Thyroid gland (tissue), 4 donors: ENCODE measurements at places on chromosomes 6 and 20.

GRCh38 chr20:10971096-10971495 lies 297.3 kb upstream of the JAG1 start:
- no peak for DNase-seq

- DNase-seq, result no peak
These were observed 27.3 kb upstream of the TLDC2 start for GRCh38 chr20:36848677-36849076.

GRCh38 chr20:10673176-10673841 lies 490 bp downstream of the JAG1 start:
- peak; percentile 58 for DNase-seq

DNA sequence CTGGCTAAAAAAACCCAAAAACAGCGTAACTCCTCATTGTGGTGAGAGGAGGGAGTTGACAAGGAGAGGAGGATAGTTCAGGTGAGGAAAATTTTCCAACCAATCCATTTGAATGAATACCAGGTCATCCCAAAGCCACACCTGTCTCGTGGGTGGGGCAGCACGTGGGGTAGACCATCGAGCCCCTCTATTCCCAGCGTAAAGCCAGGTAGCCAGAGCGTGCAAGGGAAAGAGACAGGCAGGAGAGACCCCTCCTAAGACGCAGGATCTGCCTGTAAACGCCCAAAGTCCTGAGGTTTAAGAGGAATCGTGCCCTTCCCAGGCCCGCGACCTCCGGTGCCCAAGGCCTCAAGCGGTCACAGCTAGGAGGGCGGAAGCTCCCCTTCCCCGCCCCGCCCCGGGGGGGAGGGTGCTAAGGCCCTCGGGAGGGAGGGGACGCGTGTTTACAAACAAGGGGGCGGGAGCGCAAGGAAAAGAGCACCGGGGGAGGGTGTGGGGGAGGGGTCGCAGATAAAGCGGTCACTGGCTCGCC lies 712 bp downstream of the RXRB start:
- DNase-seq, result peak; percentile 70

- DNase-seq, result no peak
These were observed 37.7 kb downstream of the LY86 start for GRCh38 chr6:6626187-6626586.

- peak; percentile 89 for DNase-seq
These were observed 310.7 kb downstream of the EYA4 start for GRCh38 chr6:133551847-133552341.

DNA sequence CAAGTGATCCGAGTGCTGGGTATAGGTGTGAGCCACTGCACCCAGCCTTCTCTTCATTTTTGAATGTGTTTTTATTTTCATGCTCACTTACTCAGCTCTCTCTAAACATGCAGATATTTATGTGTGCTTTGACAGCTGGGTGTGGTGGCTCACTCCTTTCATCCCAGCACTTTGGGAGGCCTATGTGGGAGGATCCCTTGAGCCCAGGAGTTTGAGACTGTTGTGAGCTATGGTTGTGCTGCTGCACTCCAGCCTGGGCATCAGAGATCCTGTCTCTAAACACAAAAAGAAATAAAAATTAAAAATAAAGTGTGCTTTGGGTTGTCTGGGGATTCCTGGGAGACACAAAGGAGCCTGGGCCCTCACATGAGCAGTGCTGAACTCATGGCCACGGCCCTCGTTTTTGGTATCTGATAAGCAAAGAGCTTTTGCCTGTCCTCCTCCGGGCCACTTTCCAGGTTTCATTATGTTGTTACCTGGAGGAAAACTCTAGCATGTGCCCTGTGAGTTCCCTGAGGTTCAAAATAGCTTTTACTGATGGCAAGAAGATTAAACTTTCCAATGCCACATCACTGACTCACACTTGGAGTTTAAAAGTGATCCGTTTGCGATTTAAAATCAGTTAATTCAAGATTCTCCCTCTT lies 78.5 kb downstream of the CD164 start:
- DNase-seq, result no peak

DNA sequence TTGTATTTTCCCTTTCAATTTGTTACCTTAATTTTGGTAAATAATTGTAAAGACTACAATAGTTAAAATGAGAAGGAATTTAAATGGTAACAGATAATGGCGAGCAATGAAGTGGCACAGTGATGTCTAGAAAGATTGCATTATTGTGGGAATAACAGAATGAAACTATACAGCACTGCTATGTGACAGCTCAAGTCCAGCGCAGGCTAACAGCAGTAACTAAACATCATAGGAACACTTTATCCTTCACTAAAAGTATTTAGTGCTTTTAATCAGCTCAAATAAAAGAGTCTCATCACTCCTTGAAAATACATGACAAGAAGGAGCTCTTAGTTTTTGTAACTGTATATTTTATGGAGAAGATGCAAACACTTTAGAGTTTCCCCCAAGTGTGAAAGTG lies 190.8 kb downstream of the TENT5A start:
- no peak for DNase-seq

DNA sequence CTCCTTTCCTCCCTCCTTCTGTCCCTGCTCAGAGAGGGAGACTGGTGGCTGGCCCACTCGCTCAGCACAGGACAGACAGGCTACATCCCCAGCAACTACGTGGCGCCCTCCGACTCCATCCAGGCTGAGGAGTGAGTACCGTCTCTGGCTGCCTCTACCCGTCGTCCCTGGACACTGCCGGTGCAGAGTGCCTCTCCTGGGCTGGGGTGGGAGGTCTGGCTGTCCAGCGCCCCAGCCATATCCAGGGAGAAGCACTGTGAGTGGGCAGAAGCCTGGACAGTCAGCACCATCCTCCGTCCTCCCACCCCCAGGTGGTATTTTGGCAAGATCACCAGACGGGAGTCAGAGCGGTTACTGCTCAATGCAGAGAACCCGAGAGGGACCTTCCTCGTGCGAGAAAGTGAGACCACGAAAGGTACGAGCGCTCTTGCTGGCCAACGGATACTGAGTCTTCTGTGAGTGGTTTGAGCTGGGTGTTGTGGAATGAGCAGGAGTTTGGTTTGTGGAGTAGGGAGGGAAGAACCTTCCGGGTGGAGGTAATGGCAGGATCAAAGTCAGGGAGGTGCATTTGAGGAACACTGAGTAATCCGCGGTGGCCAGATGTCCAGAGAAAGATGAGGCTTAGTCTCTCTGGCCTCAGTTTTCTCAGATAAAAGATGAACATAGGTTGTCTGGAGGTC lies 48.1 kb downstream of the SRC start:
- DNase-seq, result no peak

DNA sequence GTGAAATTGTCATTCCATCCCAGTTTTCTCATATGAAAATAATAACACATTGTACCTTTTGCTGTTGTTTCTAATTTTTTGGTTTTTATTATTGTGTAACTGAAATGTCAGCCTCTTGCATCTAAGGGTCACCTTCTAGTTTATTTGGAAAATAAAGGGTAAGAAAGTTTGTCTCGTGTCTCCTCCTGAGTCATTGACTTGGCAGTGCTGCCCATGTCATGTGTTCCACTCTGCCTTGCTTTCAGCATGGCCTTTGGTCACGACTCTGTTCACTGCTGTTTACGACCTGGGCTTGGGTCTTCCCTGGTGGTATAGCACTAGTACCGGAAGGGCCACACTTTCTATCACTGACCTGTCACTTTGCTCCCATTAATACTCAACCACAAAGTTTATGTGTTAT lies 171.4 kb upstream of the RSPO3 start:
- DNase-seq, result peak; percentile 7

GRCh38 chr20:17932396-17932795 lies 36.2 kb downstream of the SNX5 start:
- DNase-seq, result no peak

GRCh38 chr6:35148167-35148741 lies 7.1 kb upstream of the TCP11 start:
- DNase-seq, result peak; percentile 52
